ENCODE measurements at places on chromosomes 12 and 14. TPM values are rescaled to one million over a fixed set of nuclear protein-coding genes. Genes with fewer than 3 reads are reported as not detected.

The STYK1 gene
- not detected for polyA plus RNA-seq

DNA sequence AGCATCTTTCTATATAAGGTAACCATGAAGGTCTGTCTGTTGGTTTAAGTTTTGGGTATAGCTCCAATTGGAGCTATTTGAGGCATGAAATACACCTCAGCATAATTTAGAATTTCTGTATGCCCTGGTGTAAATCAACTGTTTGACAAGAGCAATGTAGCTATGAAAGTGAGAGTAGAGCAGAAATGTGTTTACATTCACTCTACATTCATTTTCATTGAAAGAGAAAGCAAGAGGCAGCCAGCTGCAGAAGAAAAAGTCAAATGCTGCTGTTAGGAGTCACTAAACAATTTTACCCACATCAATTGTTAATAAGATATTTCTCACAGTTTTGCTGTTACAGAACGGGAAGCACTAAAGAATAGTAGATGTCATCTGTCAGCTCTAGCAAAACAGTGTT is 252.5 kb downstream of the SLC6A15 start:
- DNase-seq, result no peak

- DNase-seq, result no peak
Observed at GRCh38 chr12:127550271-127550670, 716.7 kb upstream of the TMEM132C start.

- DNase-seq, result no peak
Observed at GRCh38 chr14:99664058-99664936, 19.4 kb downstream of the HHIPL1 start.

The BHLHE41 gene
- 4.2 TPM for polyA plus RNA-seq

The ESPL1 gene
- 5.3 TPM for polyA plus RNA-seq

The CLEC2A gene
- not detected for polyA plus RNA-seq

The TTC9 gene
- 9.0 TPM for polyA plus RNA-seq

GRCh38 chr12:22271023-22271422 is 63.5 kb downstream of the ST8SIA1 start:
- DNase-seq, result peak; percentile 73

DNA sequence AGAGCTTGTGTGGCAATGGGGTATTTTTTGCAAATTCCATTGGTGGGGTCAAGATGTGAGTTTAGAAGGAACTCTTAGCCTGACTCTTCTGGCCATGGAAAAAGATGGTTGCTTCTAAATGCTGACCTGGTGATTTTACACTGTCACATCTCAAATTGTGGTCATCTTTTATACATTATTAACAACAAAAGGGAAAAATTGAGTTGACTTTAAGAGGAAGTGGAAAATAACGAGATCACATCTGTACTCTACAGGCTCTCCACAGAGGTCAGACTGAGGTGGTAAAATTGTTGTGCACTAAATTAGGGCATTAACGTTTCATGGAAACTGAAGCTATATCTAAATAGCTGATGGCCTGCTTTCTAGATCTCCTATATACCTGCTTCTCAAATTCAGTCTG is 44.7 kb downstream of the PTPN11 start:
- DNase-seq, result no peak

The NEMF gene
- 51.7 TPM for polyA plus RNA-seq

GRCh38 chr12:6310771-6311610 is 509 bp downstream of the PLEKHG6 start:
- DNase-seq, result no peak

The LALBA gene
- polyA plus RNA-seq, result not detected

GRCh38 chr12:96061864-96062453 is 26.6 kb upstream of the LTA4H start:
- DNase-seq, result peak; percentile 62

DNA sequence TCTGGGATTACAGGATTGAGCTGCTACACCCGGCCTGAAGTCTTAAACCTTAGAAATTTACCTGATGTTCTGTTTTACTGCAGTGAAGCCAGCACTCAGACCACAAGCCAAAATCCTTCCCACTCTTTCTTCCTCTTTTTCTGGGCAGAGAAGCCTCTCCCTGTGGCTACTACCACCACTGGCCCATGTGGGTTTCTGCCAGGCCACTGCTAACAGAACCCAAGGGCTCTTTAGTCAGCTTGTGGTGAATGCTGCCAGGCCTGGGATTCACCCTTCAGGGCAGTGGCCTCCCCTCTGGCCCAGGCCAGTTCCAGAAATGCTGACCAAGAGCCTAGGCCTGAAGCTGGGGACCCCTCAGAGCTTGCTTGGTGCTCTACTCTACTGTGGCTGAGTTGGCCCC is 35.3 kb downstream of the GAS2L3 start:
- DNase-seq, result no peak

GRCh38 chr12:1744932-1745331 is 54.1 kb downstream of the ADIPOR2 start:
- DNase-seq, result no peak

- no peak for DNase-seq
Observed at GRCh38 chr14:102751088-102751487, 26.2 kb upstream of the TRAF3 start.

GRCh38 chr12:104555648-104556047 is 98.9 kb downstream of the CHST11 start:
- DNase-seq, result no peak

The CELA1 gene
- not detected for polyA plus RNA-seq

DNA sequence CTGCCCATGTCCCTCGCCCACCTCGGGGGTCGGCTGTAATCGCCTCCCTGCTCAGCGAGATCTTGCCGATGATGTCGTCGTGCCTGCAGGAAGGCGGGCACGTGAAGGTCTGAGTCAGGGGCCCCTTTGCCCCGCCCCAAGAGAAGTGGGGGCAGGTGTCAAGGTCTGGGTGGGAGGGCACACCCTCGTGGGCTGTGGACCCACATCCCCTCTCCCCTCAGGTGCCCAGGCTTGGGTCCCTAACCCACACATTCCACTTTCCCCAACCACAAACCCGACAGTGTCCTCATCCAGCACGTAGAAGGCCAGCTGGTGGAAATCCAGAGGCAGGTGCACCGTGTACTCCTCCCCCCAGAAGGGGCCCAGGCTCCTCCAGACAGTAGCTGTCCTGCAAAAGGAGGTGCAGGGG is 7.8 kb downstream of the RASAL1 start:
- no peak for DNase-seq

- no peak for DNase-seq
Observed at GRCh38 chr14:20617138-20618003, 24.1 kb downstream of the OR6S1 start.
